WTC11 (cell line): ENCODE measurements at places on chromosomes 3 and 15. TPM values are rescaled to one million over a fixed set of nuclear protein-coding genes. Genes with fewer than 3 reads are reported as not detected.

- no peak for DNase-seq
Observed at GRCh38 chr15:33119273-33119672, 75.2 kb downstream of the FMN1 start.

GRCh38 chr3:73110530-73110929, 49.1 kb downstream of the EBLN2 start:
- no peak for DNase-seq

- DNase-seq: no peak
Observed at GRCh38 chr3:11300970-11301369, 28.8 kb downstream of the ATG7 start.

DNA sequence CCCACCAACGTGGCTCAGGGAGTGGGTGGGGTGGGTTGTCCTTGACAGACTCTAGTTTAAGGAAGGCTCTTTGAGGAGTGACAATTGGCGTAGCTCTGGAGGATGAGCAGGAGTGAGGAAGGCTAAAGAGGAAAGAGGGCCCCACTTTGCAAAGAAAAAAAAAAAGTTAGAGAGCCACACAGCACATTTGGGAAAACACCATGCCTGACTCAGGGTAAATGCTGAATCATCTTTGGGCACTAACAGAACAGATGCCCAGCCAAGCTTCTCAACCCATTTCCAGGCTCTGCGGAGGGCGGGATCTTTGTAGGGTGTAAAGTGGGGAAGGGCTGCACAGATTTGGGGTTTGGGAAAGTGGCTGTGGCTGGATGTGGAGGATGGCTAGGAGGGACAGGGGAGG, 179.1 kb upstream of the RGMA start:
- DNase-seq: no peak

GRCh38 chr3:167813169-167814123, 77.9 kb downstream of the SERPINI1 start:
- no peak for DNase-seq

DNA sequence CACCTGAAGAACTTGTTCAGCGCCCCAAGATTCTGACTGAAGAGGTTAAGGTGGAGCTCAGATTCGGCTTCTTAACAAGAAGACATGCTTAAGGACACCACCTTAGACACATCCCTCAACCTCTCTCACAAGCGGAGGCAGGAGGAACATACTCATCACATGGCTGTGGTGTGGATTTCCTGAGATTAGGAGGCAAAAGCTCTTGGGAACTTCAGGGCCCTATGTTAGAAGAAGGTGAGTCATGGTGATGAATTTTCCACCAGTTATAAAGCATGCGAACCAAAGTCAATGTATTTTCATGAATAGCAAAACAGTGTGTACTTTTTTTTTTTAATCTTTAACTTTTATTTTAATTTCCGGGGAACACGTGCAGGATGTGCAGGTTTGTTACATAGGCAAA, 212.2 kb upstream of the SUCLG2 start:
- no peak for DNase-seq

DNA sequence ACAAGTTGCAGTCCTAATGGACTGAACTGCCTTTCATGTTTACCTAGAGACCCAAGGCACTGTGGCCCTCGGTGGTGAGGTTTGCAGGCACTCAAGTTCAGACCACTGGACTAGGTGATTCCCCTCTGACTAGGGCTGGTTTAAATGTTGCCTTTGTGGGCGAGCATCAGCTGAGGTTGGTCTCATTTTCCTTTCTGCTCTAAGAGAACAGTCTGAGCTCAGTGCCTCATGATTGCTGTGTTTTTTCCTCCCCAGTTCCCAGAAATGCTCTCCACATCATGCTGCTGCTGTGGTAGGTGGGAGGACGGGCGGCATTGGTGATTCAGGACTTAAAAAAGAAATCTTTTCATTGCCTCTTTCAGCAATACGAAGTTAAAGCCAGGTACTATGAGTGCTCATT, 237.2 kb downstream of the MBNL1 start:
- no peak for DNase-seq

DNA sequence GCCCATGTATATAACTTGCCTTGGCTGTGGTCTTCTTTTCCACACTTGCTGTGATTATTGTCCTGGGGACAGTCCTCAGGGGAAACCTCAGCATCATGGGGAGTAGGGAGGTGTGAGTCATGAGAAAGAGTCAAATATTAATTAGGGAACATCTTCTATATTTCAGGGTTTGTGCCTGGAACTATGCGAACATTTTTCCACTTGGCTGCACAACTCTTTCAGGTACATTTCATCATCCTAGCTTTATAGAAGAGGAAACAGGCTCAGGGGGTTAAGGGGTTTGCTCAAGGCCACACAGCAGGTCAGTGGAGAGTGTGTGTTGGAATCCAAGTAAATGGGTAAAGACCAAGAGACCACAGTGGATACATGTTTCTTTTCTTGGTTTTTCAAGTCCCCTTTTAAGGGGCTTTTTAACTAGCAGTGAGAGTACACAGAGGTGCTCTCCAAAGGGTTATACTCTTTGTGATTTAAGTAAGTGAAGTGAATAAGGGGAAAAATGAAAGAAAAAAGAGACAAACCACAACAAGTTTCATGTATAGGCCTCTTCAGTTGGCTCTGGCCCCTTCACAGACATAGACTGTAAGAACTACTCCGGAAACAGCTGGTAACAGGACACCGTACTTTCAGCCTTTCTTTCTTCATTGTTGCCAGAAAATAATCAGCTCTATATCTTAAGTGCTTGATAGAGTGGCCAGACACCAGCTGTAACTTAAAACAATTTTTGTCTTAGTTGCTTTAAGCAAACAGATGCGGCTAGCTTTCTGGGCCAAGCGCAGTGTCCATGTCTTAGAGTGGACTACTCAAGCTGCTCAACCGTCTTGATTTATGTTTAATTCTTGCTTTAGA, 64.6 kb downstream of the EEFSEC start:
- no peak for DNase-seq

DNA sequence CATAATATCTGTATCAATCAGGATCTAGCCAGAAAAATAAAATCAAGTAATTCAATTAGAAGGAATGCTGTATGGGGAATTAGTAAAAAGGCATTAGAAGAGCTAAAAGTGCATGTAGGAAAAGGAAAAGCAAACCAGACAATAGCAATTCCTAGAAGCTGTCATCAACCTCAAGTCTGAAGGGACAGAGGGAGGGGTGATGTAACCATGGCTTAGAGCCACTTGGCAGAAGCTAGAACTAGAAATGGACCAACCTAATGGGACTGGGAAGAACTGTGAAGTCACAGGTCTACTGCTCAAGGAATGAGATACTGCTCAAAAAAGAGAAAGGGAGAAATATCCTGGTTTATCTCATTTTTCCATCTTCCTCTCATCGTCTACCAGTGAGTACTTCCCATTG, 590.7 kb upstream of the SGO1 start:
- DNase-seq: no peak

GRCh38 chr15:56681113-56681512, 52.2 kb downstream of the ZNF280D start:
- no peak for DNase-seq

DNA sequence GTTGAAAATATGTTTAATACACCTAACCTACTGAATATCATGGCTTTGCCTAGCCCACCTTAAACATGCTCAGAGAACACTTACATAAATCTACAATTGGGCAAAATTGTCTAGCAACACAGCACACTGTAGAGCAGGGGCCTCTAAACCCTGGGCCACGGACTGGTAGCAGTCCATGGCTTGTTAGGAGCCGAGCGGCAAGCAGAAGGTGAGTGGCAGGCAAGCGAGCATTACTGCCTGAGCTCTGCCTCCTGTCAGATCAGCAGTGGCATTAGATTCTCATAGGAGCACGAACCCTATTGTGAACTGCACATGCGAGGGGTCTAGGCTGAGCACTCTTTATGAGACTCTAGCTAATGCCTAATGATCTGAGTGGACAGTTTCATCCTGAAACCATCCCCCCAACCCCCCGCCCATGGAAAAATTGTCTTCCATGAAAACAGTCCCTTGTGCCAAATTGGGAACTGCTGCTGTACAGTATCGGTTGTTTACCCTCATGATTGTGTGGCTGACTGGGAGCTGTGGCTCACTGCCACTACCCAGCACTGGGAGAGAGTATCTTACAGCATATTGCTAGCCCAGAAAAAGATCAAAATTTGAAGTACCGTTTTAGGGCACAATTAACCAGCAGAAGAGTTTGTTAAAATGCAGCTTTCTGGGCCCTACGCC, 26.1 kb downstream of the CMSS1 start:
- no peak for DNase-seq

- DNase-seq: no peak
Observed at GRCh38 chr15:100958326-100959065, 39.3 kb downstream of the LRRK1 start.

GRCh38 chr15:76584868-76585575, 248.4 kb downstream of the ISL2 start:
- DNase-seq: no peak

DNA sequence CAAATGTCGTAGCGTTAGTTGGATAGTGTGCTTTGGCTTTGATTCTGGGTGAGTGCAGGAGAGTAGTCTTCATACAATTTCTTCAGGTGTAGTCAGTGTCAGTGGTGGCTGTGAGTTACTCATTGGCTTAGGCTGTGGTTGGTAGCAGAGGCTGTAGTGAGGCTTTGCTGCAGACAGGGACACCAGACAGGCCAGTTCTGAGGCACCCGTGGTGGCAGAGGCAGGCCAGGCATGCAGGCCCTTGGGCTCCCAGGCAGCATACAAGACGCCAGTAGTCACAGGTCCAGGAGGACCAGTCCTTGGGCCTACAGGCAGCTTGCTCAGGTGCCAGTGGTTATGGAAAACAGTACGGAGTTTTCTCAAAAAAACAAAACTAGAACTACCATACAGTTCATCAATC, 61.3 kb downstream of the DMXL2 start:
- peak; percentile 25 for DNase-seq

GRCh38 chr15:51303462-51303980, 34.9 kb downstream of the CYP19A1 start:
- no peak for DNase-seq

DNA sequence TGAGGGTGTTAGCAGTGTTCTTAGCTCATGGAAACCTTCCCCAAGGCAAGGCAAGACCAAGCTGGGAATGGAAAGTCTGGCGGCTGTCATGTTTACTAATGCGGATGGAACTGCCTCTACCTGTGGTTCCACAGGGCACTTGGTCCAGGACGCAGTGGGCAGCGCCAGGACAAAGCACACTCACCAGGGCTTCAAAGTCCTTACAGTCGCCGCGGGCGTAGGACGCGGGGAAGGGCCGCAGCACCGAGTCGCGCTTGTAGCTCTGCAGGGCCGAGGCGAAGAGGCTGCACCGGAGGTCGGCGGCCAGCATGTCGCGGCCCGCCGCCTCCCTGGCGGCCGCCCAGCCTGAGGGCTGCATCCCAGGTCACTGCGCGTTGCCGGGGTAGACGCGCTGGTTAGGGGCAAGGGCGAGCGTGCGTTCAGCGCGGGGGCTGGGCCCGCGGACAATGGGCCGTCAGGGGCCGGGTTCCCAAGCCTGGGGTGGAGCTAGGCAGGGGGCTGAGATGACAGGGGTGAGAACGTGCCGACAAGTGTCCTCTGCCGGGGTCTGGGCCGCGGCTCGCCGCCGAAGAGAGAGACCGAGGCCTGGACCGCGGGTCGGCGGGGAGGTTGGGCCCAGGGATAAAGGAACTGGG, 497 bp downstream of the PARP16 start:
- DNase-seq: peak; percentile 65

DNA sequence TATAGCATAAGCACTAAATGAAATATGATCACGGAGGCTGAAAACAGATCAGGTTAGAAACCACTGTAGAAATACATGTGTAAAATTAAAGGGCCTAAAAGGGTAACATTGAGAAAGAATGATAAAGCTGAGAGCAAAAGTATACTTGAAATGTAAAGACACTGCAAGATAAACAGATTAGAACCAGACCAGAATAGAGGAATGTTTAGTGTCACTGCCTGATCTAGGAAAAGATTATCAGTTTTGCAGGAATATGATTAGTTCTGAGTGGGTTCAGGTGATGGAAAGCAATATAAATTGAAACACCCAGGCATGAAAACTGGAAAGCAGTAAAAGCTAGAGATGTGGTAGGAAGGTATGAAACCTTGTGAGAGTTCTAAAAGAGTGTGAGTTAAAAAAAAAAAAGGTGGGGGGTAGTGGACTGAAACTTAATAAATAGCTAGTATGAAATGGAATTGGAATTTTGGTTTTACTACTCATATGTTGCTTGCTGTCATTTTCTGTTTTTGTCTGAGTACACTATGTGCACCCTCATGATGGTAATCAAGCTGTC, 16.0 kb upstream of the C3orf38 start:
- no peak for DNase-seq

DNA sequence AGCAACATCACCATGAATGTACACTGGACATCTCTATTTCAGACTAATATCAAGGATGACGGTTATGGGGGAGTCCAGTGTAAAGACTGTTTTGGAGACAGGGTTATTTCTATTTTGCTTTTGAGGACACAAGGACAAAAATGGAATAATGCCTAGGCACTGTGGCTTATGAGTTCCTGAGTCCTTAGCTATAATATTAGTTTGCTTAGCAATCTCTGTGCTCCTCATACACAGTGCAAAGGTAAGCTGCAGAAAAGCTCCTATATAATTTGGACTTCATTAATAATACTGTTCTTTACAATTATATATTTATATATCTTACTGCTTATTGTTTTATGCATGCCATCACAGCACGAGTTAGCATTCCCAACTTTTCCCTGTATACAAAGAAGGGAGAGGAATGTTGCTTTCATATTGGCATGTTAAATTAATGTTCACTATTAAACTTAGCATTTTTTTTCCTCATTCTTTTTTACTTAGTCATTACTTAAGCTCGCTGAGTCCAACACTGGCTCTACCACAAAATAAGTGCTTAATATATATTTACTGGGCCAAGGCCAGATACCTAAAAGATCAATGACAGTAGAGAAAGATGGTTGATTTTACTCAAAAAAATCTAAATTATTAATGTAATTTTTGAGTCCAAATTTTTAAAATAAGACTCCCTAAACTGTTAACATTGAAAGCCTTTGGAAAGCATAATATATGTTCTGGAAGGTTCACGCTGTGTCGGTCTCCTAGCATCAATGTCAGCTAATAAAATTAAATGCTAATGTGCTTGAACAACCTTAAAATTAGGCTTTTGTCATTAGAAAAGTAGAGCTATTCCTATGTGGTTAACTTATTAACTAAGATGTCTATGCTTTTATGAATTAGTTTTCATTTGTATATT, 13.8 kb downstream of the THBS1 start:
- no peak for DNase-seq

- DNase-seq: no peak
Observed at GRCh38 chr15:101047301-101047781, 128.2 kb downstream of the LRRK1 start.

DNA sequence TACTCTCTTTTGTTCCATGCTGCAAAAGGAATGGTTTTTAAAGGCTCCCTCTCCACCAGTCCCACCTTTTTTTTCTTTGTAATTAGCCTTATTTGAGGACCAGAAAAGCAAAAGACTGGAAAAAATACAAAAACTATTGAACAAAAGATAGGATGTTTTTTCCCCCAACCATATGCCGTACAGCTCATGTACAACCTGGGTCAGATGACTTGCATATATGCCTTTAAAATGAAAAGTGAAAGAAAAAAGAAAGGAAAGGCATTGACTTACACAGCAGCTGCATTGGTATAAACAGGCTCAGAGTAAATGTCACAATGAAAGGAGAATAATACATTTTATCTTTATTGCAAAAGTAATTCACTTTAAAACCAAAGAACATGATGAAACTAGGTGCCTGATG, 69.5 kb upstream of the CMC1 start:
- DNase-seq: no peak

GRCh38 chr3:156674911-156675829, 780 bp downstream of the TIPARP start:
- DNase-seq: peak; percentile 75

The MAP1A gene
- 1.1 to 2.2 TPM (median 1.1 TPM) in 3 replicates for total RNA-seq

The DAZL gene
- 3.3 to 4.3 TPM (median 3.9 TPM) in 3 replicates for total RNA-seq

The RARB gene
- total RNA-seq: 0.14 TPM in 1 of 3 replicates, not detected in the others

The GPR149 gene
- total RNA-seq: 0.09 TPM in 1 of 3 replicates, not detected in the others

The CHSY1 gene
- total RNA-seq: 56.3 to 59.1 TPM (median 57.4 TPM) in 3 replicates

The CCR9 gene
- total RNA-seq: not detected in 3 replicates

The SEC61A1 gene
- total RNA-seq: 119 to 152 TPM (median 120 TPM) in 3 replicates
